Airway epithelial cell (primary cell): ENCODE measurements at places on chromosomes 12 and 14. TPM values are rescaled to one million over a fixed set of nuclear protein-coding genes. Genes with fewer than 3 reads are reported as not detected.

The PROX2 gene
- not detected in 2 replicates for total RNA-seq

The SYCP3 gene
- not detected in 2 replicates for total RNA-seq

The LTBP2 gene
- total RNA-seq = 21.2 and 28.1 TPM in 2 replicates

The KRT6A gene
- 9,998 and 10,940 TPM in 2 replicates for total RNA-seq

The PRKAB1 gene
- total RNA-seq = 8.8 and 13.1 TPM in 2 replicates

The PTGDR gene
- total RNA-seq = not detected in 2 replicates

The TAS2R20 gene
- 0.21 TPM in 1 of 2 replicates, not detected in the other for total RNA-seq

The ABCC9 gene
- total RNA-seq = 0.05 and 0.35 TPM in 2 replicates

The KLRC1 gene
- total RNA-seq = 0.98 TPM in 1 of 2 replicates, not detected in the other

The IFNG-AS1 gene
- total RNA-seq = not detected in 2 replicates

The STAB2 gene
- total RNA-seq = not detected in 2 replicates

The PRICKLE1 gene
- 2.0 and 3.4 TPM in 2 replicates for total RNA-seq

The FRMD6 gene
- 133 and 134 TPM in 2 replicates for total RNA-seq

The EVL gene
- total RNA-seq = 17.3 and 24.3 TPM in 2 replicates

The OTX2 gene
- total RNA-seq = not detected in 2 replicates

The SYNE3 gene
- 0.78 and 1.2 TPM in 2 replicates for total RNA-seq

The STX2 gene
- 6.5 and 6.9 TPM in 2 replicates for total RNA-seq

The ASPG gene
- 1.8 TPM in 1 of 2 replicates, not detected in the other for total RNA-seq

The PYGL gene
- total RNA-seq = 115 and 149 TPM in 2 replicates

The NT5DC3 gene
- total RNA-seq = 8.0 and 9.5 TPM in 2 replicates

The TOMM20L gene
- total RNA-seq = not detected in 2 replicates

The CCDC77 gene
- total RNA-seq = 4.9 and 5.1 TPM in 2 replicates

The GALNT16 gene
- 0.07 TPM in 1 of 2 replicates, not detected in the other for total RNA-seq

The NANOG gene
- total RNA-seq = under 0.01 TPM in 1 of 2 replicates, not detected in the other

The OR10P1 gene
- not detected in 2 replicates for total RNA-seq

The SLC2A14 gene
- 0.05 TPM in 1 of 2 replicates, not detected in the other for total RNA-seq
